Stimulated activated CD4-positive, alpha-beta T cell treated with anti-CD3 and anti-CD28 coated beads, Interleukin-1b, Interleukin-23, amount 100 ng/mL, for 1 hour (primary cell): ENCODE measurements at places on chromosomes 6 and 20.

DNA sequence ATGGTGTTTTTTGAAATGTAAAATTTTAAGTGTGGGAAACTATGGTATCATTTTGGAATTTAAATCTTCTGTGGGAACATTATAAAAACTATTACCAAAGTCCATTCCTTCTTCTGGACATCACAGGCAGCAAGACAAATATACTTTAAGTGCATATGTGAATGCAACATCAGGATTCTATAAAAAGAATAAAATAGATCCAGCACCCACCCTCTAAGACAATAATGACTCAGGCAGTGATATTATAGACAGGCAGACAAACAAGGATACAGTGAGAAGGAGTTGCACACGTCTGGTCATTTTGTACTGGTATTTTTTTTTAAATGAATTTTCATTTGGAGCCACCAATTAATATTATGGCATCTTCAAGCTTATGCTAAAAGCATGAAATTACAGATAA, 21.1 kb upstream of the NEDD9 start:
- DNase-seq, result no peak

DNA sequence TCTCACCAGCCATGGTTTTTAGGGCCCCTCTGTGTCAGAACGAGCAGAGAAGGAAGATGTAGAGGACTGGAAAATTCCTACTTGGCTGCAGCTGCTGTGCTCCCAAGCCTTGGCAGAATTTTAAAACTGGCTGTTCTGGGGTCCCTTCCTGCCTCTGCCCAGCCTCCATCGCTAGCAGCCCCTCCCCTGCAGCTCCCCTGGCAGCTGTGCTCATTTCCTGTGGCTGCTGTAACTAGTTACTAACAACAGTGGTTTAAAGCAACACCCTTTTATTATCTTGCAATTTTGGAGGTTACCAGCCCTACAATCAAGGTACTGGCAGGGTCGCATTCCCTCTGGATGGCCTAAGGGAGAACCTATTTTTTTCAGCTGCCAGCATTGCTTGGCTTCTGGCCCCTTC, 3.7 kb upstream of the CST11 start:
- no peak for DNase-seq

GRCh38 chr20:60407938-60408337, 449.7 kb downstream of the CDH26 start:
- DNase-seq, result no peak

- no peak for DNase-seq
Measured at GRCh38 chr6:92922216-92922806, 497.0 kb downstream of the EPHA7 start.

- no peak for DNase-seq
Measured at GRCh38 chr6:25689966-25690365, 38.0 kb downstream of the SCGN start.

- DNase-seq, result no peak
Measured at GRCh38 chr6:16747232-16748024, 13.8 kb downstream of the ATXN1 start.

- no peak for DNase-seq
Measured at GRCh38 chr6:21134356-21134755, 459.2 kb upstream of the SOX4 start.

DNA sequence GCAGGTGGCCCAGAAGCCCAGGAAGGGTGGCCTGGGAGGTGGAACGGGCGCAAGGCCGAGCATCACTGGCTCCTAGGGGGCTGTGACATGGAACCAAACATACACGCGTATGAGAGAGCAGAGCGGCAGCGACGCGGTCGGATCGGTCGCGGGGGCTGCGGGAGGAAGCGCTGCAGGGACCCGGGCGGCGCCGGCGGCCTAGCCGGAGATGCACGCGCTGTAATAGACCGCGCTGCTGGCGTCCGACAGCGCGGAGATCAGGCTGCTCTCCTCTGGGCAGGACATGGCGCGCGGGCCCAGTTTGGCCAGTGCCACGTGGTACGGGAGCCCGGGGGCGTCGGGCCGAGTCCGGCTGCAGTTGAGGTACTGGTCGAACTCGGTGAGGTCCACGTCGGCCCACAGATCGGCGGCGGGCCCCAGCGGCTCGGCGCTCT, 1.5 kb downstream of the SOX18 start:
- no peak for DNase-seq

- no peak for DNase-seq
Measured at GRCh38 chr6:117530467-117531242, 48.2 kb downstream of the DCBLD1 start.

DNA sequence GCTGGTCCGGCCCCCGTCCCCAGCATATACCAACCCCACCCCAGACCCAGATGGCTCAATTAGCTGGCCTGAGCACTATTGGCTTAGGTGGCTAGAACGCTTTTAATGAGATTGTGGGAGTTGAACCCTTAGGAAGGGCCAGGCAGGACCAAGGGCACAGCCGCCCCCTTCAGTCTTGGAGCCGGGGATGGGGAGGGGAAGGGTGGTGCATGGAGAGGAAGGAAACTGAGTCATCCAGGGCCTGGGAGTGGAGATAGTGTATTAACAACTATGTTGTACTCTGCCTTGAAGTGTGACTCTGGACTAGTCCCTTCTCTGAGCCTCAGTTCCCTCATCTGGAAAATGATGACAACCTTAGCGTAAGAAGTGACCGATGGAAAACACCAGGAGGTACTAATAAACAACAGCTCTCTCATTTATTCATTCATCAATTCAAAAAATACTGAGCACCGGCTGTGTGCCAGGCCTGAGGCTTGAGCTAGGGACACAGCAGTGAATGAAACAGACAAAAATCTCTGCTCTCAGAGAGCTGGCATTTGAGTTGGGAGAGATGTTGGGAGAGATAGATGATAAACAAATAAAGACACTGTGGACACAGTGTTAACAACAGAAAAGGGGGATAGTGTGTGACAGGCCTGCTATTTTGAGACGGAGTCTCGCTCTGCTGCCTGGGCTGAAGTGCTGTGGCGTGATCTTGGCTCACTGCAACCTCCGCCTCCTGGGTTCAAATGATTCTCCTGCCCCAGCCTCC, 11.5 kb downstream of the PEDS1 start:
- no peak for DNase-seq

DNA sequence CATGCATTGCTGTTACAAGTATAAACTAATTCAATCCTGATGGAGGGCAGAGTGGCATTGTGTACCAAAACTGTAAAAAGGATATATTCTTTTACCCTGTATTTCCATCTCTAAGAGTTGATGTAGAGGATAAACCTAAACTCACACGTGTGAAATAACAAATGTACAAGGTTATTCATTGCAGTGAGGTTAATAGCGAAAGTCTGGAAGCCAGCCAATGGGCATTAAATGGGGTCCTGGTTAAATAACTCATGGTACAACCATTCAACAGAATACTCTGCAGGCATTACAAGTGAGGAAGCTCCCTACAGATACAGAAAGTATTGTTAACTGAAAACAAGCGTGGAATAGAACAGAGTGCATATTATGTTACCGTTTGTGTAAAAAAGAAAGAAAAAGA, 56.9 kb downstream of the BCAS1 start:
- DNase-seq, result no peak

DNA sequence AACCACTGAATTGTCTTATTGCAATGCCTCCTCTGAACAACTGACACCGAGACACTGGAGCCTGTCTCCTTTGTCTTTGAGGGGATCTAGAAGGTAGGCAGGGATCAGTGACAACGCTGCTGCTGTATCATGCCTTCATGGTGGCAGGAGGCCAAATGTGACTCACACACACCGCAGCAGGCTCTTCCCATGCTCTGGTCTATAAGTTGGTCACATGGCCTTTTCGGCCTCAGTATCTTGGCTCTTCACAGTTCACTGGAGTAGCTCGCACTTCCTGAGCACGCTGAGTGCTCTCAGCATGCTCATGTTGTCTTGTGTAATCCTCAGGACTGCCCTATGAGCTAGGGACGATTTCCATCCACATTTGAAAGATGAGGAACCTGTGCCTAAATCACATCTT, 167.4 kb upstream of the PCSK2 start:
- no peak for DNase-seq

DNA sequence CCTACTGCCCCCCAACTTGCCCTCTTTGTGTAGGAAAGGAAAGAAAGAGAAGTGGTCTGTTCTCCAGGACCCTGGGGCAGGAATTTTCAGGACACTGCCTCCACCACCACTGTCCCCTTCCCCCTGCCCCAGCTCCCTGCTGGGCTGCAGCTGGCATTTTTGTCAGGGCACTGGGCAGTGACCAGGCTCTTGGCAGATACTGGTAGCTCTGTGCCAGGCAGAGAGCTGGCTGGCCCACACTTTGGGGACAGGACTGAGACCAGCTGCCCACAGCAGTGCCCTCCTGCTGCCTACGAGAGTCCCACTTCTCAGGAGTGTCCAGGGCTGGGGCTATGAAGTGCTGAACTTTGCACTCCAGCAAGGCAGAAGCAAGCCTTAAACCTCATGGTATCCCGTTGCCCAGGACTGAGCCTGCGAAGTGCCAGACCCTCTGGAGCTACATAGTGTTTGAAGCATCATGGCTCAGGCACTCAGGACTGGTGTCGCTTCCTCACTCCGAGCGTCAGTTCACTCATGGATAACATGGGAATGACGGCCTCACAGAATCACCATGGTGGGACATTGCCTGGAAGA, 19.3 kb downstream of the SLC13A3 start:
- no peak for DNase-seq

DNA sequence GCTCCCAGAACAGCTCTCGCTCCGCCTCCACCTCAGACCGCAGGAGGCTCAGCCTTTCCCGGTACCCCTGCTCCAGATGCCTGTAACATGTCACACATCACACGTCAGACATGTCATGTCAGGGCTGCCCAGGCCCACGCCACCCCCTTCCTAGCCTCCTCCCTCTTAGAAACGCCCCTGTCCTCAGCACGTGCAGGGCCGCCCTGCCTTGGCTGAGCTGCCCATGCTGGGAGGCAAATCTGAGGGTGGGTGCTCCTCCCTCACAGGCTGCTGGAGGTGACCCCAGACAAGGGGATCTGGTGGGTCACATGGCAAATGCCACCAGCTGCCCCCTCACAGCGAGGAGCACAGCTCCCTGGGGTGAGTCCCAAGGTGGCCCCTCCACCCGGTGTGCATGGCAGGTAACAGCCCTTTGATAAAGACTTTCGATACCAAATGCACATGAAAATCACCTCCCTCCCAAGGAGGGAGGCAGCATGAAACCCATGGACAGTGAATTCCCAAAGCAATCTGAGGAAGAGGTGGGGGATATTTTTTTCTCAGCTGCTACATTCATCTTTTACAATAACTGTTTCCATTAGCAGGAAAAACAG, 84.1 kb downstream of the GINS1 start:
- DNase-seq, result no peak

DNA sequence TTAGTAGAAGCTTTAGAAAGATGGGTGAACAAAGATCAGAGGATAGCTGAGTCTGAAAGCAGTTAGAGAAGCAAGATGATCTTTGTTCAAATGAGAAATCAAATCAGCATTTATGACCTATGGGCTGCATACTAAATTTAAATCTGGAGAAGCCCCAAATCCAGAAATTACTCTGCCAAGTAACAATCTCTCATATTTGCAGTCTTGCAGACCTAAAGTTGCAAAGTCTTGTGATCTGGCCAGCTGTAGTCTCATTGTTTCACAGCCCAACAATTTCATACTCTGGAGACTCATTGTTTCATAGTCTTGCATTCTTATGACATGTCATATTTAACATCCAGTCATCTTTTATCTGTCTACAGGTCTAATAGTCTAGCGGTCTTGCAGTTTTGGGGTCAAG, 364.9 kb upstream of the RSPO3 start:
- no peak for DNase-seq

DNA sequence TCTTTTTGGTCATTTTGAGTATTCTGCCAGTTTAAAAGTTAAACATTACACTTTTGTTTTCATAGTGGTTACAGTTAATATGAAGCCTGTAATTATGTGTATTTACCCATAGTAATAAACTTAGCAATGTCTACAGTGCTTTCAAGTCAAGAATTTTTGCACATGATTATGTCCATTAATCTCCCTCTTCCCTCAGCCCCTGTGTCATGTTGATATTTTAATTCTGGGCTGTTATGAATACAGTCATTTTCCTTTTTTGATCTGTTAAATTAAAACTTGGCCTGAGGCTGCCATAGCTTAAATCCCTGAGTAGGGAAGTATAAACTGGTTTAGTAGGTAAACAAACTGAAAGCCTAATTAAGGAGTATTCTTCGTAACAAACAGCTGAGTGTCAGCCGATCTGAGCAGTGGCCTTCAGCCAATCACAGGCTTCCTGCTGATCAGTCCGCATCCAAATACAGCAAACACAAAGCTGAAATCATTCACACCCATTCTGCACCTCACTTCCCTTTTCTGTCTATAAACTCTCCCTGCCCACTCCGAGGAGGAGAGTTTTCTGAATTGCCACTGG, 9.5 kb upstream of the SFT2D1 start:
- no peak for DNase-seq

DNA sequence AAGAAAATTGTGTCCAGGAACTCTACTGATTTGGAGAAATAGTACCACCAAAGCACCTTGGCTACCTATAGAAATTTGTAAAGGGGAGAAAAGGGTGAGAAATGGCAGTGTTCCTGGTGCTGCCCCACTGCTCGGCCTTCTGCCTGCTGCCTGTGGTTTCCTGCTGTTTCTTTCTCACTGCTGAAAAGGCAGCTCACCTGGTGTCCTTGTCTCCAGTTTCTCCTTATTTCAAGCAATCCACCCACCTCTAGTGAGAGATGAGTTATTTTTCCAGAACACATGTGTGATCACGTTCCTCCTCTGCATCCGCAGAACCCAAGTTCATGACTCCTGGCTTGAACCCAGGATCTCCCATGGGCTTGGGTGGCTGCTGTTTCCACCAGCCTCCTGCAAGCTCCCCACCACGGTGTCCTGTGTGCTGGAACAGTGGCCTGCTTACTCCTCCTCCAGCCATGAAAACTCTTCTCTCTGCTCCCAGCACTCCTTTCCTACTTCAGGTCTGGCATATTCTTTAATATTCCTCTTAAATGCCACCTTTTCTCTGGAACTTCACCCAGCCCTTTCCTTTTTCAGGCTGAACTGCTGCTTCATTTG, 48.9 kb downstream of the ELOVL2 start:
- no peak for DNase-seq

DNA sequence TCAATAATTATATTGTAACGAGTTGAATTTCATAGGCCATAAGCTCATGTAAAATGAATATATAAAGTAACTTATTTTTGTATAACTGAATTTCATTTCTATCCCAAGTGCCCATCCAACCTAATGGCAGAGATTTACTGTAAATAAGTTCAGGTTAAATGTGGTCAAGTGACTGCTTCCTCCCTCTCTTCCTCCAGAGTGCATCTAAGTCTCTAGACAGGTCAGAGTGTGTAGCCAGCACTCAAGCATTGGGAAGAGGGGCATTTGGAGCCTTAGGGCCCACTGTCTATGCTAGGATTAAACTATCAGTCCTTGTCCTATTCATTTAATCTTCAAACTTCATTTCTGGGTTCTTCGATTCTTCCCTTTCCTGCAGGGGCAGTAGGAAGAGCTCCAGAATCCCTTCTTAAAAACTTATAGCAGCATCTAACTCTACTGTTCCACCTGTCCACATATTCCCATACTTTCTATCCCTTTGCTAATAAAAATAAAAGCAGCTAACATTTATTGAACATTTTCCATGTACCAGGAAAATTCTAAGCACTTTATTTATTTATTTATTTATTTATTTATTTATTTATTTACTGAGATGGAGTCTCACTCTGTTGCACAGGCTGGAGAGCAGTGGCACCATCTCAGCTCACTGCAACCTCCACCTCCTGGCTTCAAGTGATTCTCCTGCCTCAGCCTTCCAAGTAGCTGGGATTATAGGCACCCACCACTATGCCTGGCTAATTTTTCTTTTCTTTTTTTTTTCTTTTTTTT, 36.1 kb upstream of the TOP1 start:
- no peak for DNase-seq

GRCh38 chr6:76518443-76518842, 446.0 kb upstream of the IMPG1 start:
- DNase-seq, result no peak
